ENCODE measurements at places on chromosomes 11 and 22.
A peak's percentile ranks its signal among the peaks of the same experiment; 100 is the strongest.

DNA sequence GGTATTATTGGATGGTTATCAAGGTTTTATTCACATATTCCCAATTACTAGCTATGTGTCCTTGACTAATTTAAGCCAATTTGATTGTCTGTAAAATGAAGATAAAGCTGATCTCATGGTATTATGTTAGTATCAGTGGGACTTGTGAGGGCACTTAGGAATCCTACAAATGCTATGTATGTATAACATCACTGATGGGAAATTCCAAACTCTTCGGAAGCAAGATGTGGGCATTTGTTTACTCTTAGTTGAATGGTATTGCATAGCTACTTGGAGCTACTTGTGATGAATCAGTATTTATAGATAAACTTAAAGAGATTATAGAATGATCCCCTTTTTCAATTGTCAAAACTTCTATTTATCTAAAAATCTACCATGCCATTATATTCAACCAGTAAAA, 239.9 kb downstream of the CNTN5 start:
- H3K4me3 ChIP-seq, result no peak overlapping the region
- H3K27ac ChIP-seq, result no peak overlapping the region
- DNase-seq, result no peak
- no peaks in the 10 kb centered on the region for H3K36me3 ChIP-seq
- H3K4me1 ChIP-seq, result no peaks in the 10 kb centered on the region
- no peaks in the 10 kb centered on the region for H3K27me3 ChIP-seq

- no peak overlapping the region for H3K27ac ChIP-seq
- H3K36me3 ChIP-seq, result no peaks in the 10 kb centered on the region
- peak; percentile 51 for DNase-seq
- H3K4me3 ChIP-seq, result no peak overlapping the region
- no peaks in the 10 kb centered on the region for H3K4me1 ChIP-seq
Observed at GRCh38 chr22:49205483-49205800, 622.2 kb downstream of the BRD1 start.

DNA sequence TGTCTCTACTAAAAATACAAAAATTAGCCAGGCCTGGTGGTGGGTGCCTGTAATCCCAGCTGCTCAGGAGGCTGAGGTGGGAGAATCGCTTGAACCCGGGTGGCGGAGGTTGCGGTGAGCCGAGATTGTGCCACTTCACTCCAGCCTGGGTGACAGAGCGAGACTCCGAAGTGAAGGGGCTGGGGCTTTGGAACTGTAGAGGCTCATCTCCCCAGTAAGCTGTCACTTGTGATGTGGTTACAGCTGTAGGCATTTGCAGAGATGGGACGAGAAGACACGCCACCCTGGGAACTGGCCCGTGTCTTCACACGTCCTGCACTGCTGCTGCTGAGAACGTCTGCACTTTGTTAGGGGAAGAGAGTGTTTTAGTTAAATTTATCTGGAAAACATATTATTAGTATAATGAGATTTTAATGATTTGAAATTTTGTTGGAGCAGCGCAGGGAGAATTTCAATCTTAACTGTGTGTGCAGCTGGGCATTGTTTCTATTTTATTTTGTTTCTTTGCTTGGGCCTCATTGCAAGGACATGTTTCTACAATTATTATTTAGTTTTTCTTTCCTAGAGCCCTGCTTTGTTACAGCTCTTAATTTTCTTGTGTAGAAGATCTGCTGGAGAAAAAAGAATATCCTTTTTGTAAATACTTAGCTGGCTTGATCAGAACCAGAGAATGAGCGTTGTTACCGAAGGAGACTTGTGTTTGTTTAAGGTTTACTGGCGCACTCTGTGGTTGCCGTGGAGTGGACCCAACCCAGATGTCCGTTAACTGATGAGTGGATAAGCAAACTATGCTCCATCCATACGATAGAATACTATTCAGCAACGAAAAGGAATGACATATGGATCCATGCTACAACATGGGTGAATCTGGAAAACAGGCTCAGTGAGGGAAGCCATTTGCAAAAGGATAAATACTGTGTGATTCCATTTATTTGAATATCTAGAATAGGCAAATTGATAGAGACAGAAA, 18.4 kb downstream of the PARVB start:
- no peaks in the 10 kb centered on the region for H3K27me3 ChIP-seq
- no peak for DNase-seq
- H3K4me1 ChIP-seq, result no peaks in the 10 kb centered on the region
- H3K27ac ChIP-seq, result no peak overlapping the region

DNA sequence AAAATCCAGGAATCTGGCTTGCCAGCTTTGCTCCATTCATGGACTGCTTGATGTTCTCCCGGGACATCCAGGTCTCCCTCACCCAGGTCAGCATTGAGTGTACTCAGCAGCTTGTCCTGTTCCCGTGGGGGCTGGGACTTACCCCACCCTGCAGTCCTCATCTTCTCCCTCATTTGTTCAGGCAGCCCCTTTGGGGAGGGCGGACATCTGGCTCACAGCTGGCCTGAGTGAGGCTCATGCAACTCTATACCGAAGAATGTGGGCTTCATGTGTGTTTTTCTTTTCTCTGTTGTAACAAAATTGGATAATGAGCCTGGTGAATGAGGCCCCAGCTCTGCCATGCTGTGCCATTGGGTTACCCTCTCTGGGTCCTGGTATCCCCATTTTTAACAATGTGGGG, 227.7 kb upstream of the TENM4 start:
- H3K4me3 ChIP-seq, result no peak overlapping the region
- no peaks in the 10 kb centered on the region for H3K4me1 ChIP-seq
- H3K36me3 ChIP-seq, result no peaks in the 10 kb centered on the region
- H3K27me3 ChIP-seq, result no peaks in the 10 kb centered on the region

DNA sequence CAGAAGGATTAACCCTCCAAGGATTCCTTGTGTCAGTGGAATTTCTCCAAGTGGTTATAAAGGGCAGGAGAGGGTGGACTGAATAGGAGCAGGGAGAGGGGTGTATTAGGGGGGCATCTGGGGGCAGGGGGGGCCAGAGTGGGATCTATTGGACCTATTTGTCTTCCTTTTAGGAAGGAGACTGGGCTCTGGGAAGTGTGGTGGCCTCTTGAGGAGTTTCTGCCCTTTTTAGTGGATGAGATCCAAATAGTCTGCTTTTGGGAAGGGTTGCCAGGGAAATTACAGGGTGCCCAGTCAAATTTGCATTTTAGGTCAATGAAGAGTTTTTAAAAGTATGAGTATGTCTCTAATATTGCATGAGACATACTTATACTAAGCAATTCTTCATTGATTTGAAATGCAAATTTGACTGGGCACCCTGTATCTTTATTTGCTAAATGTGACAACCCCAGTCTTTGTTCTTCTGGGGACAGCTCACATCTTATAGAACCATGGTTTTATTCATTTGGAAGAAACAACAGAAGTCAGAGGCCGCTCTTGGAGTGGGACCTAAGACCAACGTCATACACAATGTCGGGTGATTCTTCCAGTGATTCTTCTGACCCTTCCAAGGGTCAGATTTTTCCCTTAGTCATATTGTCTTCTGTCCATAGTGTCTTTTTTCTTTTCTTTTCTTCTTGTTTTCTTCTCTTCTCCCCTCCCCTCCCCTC, 429 bp upstream of the SLC22A6 start:
- H3K27ac ChIP-seq, result no peak overlapping the region
- H3K36me3 ChIP-seq, result no peaks in the 10 kb centered on the region
- no peaks in the 10 kb centered on the region for H3K27me3 ChIP-seq
- no peaks in the 10 kb centered on the region for H3K4me1 ChIP-seq
- H3K4me3 ChIP-seq, result no peak overlapping the region

DNA sequence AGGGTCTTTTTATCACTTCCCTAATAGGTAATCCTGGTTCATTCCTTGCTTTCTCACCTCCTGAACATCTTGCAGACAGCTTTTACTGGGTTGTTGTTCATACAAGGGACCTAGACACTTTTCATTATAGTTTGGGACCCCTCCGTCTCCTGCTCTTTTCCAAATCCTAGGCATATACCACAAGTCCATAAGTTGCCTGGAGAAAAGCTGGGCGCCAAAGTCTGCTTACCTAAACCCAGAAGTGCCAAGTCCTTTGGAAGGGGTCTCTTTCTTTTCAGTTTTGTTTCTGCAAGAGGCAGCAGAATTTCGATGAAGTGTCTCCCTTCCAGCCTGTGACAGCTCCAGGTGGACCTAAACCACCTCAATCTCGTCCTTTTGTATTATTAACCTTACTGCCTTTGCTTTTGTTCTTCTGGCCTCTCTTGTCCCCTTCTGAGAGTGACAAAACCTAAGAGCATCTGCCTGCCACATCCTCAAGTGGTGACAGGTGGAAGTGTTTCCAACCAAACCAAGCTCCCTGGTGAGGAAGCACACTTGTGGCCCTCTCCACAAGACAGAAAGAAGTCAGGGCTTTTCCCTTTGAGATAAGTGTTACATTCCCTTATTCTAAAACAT, 19.5 kb upstream of the P2RY6 start:
- no peaks in the 10 kb centered on the region for H3K4me1 ChIP-seq
- no peaks in the 10 kb centered on the region for H3K27me3 ChIP-seq

- H3K27ac ChIP-seq, result no peak overlapping the region
- H3K4me3 ChIP-seq, result no peak overlapping the region
- H3K36me3 ChIP-seq, result no peaks in the 10 kb centered on the region
- H3K27me3 ChIP-seq, result no peaks in the 10 kb centered on the region
- DNase-seq, result no peak
Observed at GRCh38 chr11:16082095-16083055, 274.0 kb downstream of the SOX6 start.

DNA sequence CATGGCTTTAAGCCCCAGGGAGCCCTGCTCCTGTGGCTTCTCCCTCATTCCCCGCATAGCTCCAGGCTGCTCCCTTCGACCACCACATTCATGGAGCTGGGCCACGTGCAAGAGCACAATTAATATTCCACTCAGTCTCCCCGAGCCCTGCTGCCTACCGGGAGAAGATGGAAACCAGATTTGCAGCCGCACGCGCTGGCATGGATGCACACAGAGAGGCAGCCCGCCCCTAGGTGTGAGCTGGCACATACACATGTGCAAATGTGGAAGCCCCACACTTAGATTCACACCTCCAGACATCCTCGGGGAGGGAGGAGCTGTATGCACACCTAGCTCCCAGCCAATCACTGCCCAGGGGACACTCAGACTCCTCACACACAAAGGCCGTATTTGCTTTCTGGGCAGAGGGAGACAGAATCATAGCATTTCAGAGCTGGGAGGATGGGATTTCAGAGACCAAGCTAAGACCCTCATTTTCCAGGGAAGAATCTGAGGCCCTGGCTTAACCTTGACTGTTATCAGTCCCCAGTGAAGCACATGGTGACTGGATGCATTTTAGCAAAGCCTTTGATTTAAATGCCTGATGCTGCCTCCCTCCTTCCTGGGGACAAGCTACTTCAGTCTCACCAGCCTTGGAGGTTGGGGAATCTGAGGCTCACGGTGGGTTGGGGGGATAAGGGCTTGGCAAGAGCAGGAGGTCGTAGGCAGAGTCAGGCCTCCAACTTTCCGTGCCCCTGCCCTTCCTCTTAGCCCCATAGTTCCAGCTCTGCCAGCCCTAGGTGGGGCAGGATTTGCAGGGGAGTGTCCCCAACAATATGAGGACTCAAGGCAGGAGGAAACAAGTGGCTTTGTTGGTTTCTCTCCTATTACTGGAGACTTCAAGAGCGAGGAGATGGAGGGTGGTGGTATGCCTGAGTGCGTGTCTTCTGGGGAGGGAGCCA, 5.3 kb upstream of the CREB3L1 start:
- no peaks in the 10 kb centered on the region for H3K4me1 ChIP-seq
- no peak overlapping the region for H3K4me3 ChIP-seq
- no peak for DNase-seq
- H3K27me3 ChIP-seq, result no peaks in the 10 kb centered on the region
- H3K36me3 ChIP-seq, result no peaks in the 10 kb centered on the region

DNA sequence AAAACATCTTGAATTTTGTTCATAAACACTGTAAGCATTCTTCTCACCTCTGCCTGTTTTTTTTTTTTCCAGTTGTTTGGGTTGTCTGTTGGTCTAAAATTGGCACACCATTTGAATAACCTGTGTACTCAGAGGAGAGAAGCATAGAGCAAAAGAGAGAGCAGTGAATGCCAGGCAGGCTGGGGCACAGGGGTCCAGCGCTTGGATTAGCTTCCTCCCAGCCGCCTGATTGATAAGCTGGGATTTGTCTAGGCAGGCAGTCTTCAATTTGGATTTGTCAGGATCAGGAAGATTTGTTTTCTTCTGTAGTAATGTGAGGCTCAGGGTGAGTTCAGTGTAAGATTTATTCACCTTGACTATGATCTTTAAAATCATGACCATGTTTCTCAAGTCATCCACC, 59.0 kb downstream of the ARL14EP start:
- H3K36me3 ChIP-seq, result no peaks in the 10 kb centered on the region
- no peaks in the 10 kb centered on the region for H3K4me1 ChIP-seq
- H3K4me3 ChIP-seq, result no peak overlapping the region
- H3K27me3 ChIP-seq, result no peaks in the 10 kb centered on the region

- H3K27me3 ChIP-seq, result no peaks in the 10 kb centered on the region
- no peak for DNase-seq
- peaks cover 5% of the 10 kb centered on the region for H3K4me1 ChIP-seq
- no peak overlapping the region for H3K27ac ChIP-seq
- H3K4me3 ChIP-seq, result no peak overlapping the region
- H3K36me3 ChIP-seq, result no peaks in the 10 kb centered on the region
Observed at GRCh38 chr11:58027341-58027740, 3.4 kb upstream of the OR6Q1 start.

DNA sequence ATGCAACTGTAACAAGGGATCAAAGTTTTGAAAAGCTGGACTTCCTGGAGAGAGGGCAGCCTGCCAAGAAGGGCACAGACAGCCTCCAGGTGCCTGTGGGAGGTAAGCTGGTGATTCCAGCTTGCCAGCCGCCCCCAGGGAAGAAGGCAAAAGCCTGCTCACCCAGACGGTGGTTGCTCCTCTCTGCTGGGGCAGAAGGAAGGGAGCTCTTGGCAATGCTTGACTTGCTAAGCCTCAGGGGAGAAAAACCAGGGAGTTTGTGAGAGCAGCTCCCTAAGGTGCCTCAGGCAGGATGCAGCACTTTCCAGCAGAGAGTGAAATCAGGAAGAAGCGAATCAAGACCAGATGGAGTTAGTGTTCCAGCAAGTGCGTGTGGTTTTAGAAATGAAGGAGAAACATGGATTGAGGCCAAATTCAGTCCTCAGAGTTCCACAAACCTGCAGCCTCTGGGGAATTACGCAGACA, 553.6 kb downstream of the BUD13 start:
- no peaks in the 10 kb centered on the region for H3K36me3 ChIP-seq
- H3K4me3 ChIP-seq, result no peak overlapping the region
- no peaks in the 10 kb centered on the region for H3K4me1 ChIP-seq
- no peaks in the 10 kb centered on the region for H3K27me3 ChIP-seq
- DNase-seq, result no peak

GRCh38 chr22:42169055-42169469, 38.5 kb upstream of the CYP2D6 start:
- H3K4me1 ChIP-seq, result no peaks in the 10 kb centered on the region
- no peak overlapping the region for H3K4me3 ChIP-seq
- H3K27ac ChIP-seq, result no peak overlapping the region
- peak; percentile 83 for DNase-seq

DNA sequence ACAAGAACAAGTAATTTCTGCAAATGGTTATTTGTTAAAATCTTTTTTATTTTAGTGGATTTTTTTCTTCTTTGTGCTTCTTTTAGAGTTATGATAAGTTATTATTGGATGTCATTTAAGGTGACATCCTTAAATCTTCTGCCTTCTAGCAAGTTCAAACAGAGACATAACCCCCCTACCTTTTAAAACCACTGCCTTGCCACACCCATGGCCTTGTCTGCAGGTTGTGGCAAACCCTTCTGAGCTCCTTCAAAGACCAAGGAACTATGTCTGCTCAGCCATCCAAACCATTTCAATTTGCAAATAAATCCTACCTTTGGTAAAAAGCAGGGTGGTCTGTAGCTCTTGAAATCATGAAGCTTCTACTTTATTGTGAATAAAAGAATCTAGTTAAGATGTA, 241.6 kb downstream of the FAM76B start:
- H3K27me3 ChIP-seq, result no peaks in the 10 kb centered on the region
- DNase-seq, result no peak
- H3K4me1 ChIP-seq, result peaks cover 3% of the 10 kb centered on the region
- H3K27ac ChIP-seq, result no peak overlapping the region
- H3K4me3 ChIP-seq, result no peak overlapping the region
- H3K36me3 ChIP-seq, result no peaks in the 10 kb centered on the region

Data from aorta (tissue), 5 donors.